ENCODE measurements at places on chromosomes 3 and 15. TPM values are rescaled to one million over a fixed set of nuclear protein-coding genes. Genes with fewer than 3 reads are reported as not detected.
A peak's percentile ranks its signal among the peaks of the same experiment; 100 is the strongest.

ACKR4 gene
- 1.0 TPM for polyA plus RNA-seq

DZIP1L gene
- polyA plus RNA-seq, result 13.3 TPM

UBA7 gene
- polyA plus RNA-seq, result 31.6 TPM

ULK3 gene
- polyA plus RNA-seq, result 26.0 TPM

RBMS3 gene
- polyA plus RNA-seq, result 12.5 TPM

TMEM212 gene
- not detected for polyA plus RNA-seq

HAUS2 gene
- 24.9 TPM for polyA plus RNA-seq

FBN1 gene
- polyA plus RNA-seq, result 104 TPM

ECE2 gene
- polyA plus RNA-seq, result not detected

GRCh38 chr15:22903961-22904534 is 65.6 kb downstream of the NIPA2 start:
- no peak for DNase-seq

DNA sequence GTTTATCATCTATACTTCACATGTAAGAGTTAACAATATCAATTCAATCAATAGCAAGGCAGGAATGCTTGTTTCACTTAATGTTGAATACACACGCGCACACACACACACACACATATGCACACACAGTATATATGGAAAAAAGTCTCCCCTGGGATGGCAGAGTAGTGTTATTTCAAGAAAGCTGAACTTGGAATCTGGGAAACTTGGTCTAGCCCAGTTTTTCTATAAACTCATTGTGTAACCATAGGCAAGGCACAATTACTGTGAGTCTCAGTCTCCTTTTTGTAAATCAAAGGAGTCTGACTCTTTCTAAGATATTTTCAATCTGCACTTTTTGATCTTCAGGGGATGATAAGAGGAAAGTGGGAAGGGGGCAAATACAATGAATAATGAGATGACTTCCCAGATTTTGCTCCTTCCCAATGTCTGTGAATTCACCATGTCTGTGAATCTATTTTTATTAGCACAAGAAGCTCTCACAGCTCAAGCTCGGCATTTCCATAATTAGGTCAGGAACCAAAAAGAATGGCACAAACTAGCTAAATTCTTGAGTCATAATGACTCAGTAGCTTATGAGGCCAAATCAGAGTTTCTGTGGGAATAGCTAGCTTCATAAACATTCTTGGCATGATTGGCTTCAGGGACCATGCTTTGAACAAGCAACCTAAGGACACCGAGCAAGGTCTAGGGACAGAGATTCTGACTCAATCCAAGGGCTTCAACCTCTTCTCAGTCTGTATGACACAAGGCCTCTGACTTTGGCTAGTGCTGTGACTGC is 227.4 kb upstream of the DCBLD2 start:
- DNase-seq, result no peak

GRCh38 chr3:100584101-100584660 is 25.2 kb upstream of the ADGRG7 start:
- no peak for DNase-seq

GRCh38 chr3:112619295-112619694 is 21.6 kb downstream of the CCDC80 start:
- DNase-seq, result no peak

DNA sequence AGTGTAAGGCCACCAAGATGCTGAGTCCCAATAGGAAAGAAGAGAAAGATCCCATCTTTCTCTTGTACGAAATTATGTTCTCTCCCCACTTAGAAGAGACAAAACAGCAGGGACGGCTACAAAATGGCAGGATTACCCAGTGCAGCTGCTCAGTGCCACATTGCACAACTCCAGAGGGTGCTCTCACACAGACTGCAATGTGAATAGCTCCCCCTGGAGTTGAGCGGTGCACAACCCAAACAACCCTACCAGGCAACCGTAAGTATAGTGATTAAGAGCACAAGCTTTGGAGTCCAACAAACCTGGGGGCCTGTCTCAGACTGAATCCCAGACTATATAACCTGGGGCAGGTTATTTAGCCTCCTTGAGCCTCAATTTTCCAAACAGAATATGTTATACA is 3.1 kb upstream of the BHLHE40 start:
- no peak for DNase-seq

GRCh38 chr15:29126821-29127461 is 142.7 kb downstream of the NSMCE3 start:
- DNase-seq, result no peak

DNA sequence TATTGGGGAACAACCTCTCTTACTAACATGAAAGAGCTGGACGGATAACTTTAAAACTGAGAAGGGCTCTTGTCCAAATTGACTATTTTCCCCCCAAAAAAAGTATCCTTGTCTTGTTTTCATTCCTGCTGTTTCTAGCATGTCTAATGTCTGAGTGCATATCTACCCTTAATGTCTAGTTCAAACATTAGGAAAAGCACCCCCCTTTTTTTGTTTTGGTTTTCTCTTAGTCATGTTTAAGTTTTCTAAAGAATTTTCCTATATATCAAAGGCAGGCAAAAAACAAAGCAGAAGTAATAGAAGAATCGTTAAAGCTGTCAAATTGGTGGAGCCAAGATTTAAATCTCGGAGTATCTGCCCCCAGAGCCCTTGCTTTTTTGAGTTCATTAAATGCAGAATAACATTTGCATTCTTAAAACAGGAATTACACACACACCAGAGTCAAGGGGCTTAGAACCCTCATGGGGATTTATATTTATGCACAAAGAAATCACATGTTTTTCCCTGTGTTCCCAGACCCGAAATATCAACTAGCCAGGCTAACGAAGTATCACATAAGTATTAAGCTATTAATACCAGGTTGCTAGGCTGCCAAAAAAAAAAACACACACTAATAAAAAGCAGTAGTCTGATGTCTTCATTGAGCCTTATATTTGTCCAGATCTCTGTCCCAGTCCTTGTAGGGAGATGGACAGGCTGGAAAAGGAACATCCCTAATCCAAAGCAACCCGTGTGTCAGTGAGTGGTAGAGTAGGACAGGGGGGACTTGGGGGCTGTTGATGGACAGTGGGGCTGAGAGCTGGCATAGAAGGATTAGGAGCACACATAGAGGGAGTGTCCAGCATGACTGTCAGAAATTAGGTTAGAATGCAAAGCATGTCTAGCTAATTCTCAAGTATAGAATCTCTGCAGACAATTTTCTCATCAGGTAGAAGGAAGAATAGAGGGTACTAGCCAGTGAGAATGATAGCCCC is 103.6 kb upstream of the BFSP2 start:
- DNase-seq, result peak; percentile 7

DNA sequence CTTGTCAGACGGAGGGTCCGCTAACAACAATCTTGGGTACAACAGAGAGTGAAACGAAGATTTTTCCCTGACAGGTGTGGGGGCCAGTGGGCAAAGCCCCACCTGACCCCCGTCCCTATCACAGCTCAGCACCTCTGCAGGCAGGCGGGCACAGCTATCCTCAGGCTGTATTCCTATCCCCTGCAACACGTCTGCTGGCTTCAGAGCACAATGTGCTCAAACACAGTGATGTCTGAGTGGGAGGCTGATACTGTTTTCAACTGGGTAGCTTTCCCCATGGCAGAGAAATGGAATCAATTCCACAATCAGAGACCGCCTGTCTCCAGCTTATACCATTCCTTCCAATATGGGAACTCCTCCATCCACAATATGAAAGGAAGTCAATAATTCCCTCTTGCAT is 28.0 kb downstream of the TLE3 start:
- no peak for DNase-seq

DNA sequence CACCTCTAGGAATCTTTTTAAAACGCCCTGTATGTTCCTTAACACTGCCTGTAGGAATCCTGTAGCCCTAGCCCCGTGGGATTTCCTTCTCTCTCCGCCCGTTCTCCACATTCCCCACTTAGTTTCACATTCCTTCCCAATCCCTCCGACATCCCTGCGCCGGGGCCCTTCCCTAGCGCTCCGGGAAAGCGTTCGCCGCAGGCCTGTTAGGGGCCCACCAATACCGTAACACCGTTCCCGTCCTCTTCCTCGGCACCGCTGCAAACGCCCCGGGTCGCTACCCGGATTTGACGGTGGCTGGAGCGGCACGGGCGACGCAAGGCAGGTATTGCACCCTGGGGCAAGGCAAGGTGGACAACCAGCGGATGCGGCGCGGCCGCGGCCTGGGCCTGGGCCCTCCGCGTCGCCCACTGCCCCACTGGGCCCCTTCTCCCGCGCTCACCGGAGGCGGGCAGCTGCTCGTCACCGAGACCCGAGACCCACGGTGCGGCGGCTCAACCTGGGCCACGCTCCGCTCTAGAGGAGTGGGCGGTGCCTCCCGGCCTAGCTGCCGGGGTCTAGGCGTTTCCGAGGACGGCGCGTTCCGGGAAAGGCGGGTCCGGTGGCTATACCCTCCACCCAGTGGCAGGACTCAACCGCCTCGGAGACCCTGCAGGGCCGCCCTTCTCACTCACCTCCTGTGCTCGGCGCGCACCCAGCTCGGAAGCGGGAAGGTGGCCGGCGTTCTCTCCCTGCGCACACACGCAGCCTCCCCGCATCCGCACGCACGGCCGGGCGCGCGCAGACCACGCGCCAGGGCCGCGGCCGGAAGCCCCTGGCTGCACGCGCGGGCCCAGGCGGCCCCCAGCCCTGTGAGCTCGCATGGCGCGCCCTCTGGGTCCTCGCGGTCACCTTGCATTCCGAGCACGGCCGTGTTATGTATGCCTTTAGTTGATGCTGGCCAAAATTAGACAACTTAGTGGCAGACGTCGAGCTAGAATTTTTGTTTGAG is at the start of gene B3GALNT1:
B3GALNT1 (minus strand) TSS at position 789 of the 991 bp plus-strand sequence. CDS start 18,595 bp downstream, outside the sequence.
- DNase-seq, result peak; percentile 60

- no peak for DNase-seq
Observed at GRCh38 chr3:11430624-11431023, 158.4 kb downstream of the ATG7 start.

DNA sequence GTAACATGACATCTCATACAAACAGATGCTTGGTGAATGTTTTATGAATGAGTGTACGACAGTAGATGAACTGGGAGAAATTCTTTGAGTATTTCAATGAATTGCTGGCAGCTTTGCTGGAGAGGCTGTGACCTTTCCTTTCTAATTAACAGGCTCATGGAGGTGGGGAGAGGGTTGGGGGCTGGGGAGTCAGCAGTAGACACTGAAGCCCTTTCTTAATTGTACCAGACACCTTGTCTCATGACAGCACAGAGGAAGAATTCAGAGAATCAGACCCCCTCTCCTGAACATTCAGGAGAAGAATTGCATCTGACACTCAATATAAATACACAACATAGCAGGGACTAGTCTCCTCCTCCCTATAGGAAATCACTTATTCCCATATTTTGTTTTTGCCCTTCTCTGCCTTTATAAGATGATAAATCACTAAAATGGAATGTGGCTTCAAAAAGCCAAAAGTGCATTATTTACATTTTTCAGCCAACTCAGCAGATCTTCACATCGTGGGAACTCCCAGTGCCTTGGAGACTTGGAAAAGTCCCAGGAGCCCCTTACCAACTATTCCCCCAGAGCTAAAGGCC is 66.2 kb upstream of the TPM1 start:
- DNase-seq, result no peak

DNA sequence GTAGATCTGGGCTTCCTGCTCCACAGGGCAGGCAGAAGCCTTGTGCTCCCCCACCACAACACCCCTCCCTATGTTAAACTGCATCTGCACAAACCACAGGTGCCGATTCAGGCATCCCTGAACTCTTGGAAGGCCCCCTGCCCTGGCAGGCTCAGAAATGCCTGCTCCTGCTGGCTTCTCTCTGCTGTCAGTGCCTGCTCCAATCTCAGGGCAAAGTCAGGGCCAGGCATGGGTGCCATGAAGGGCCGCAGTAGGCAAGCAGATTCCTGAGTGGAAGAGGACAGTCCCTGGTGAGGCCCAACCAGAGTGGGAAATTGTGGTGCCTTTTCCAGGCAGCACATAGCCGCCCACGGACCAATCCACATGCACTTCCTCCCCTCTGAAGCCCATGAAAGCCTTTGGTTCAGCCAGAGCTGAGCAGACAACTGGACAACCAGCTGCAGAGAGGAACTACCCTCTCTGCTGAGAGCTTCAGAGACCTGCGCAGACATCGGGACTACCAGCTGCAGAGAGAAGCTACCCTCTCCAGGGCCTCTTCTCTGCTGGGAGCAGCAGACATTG is 13.6 kb downstream of the PRR20G start:
- DNase-seq, result no peak

DNA sequence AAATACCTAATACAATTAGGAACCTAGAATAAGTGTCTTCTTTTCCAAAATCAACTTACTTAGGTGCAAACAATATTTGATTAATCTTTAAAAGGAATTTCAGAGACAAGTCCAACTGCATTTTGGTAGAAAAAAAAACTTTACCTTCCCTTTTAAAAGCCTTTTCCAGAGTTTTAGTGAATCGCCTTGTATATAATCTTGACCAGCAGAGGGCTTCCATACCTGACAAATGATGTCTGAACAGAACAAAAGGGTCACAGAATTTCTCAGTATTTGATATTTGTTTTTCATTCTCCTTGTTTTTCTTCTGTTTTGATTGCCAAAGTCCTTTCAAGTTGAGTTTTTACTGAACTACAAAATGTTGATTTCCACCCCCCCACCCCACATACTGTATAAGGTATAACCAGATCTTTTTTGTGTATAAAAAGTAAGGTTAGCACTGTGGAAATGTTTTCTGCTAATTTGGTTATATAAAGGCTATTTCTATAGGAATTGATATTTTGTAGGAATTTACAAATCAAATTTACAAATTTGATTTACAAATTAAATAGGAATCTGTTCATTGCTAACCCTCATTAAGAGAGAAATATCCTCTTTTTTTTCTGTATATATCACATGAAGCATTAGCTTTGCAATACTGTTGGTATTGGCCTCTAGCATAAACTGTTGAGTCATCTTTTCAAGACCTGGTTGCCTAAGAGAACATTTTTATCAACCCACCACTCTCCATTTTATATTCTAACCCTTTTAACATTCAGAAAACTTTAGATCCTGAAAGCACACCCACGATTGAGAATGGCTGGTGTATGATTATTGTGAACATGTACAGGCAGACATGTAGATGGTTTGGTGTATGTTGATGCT is 464.1 kb upstream of the RARB start:
- DNase-seq, result no peak

Measured in right renal cortex interstitium (tissue), 3 donors.